ENCODE measurements at places on chromosomes 1 and 21. TPM values are rescaled to one million over a fixed set of nuclear protein-coding genes. Genes with fewer than 3 reads are reported as not detected.

DNA sequence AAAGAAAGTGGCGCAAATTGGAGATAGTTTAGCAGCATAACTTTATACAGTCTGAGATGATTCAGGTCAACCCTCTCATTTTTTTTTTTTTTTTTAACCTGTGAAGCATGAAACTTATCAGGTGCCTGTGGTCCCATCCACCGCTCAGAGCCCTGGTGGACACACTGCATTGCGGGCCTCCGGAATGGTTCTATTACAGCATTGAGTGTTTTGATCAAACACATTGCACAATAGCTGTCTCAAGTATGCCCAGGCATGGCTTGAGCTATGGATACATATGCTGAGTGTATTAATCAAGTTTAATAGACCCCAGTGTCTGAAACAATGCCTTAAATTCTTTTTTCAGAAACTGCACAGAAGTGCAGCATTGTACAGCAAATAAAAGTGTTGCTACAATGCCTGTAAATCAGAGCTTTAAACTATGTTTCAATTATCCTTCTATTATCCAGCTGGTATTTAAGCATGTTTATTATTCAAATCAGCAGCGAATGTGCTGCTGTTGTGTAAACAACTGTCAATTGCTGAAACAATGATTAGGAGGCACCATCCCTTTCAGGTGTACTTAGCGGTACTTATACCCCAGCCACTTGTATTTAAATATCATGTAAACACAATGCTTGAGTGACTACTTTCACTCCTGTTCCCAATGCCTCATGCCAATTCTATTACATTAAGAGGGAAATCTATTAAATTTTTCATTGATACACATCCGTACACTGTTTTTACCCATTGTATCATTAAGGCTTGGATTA is 456.6 kb downstream of the RPS6KC1 start:
- DNase-seq: no peak
- no peaks in the 10 kb centered on the region for H3K36me3 ChIP-seq
- no peak overlapping the region for H3K27ac ChIP-seq
- H3K4me3 ChIP-seq: no peak overlapping the region
- H3K27me3 ChIP-seq: no peaks in the 10 kb centered on the region
- no peaks in the 10 kb centered on the region for H3K4me1 ChIP-seq

- no peaks in the 10 kb centered on the region for H3K4me1 ChIP-seq
- no peaks in the 10 kb centered on the region for H3K36me3 ChIP-seq
- H3K27me3 ChIP-seq: no peaks in the 10 kb centered on the region
- no peak overlapping the region for H3K4me3 ChIP-seq
These were observed 14.4 kb upstream of the MAGI3 start for GRCh38 chr1:113375878-113376277.

DNA sequence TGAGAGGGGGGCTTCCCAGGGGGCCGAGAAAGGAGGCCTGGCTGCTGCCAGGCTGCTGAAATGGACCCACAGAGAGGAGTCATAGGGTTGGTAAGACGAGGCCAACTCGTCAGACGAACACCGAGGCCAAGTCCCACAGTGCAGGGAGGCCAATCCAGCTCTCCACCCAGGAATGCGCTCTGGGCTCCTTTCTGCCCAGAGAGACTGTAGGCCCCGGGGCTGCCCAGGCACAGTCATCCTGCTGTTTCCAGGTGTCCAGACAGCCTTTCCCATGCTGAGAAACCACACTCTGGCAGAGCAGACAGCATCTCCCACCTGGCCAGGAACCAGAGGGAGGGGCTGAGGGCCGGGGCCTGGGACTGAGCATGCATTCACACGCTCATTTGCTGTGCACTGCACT is 26.7 kb upstream of the RSPO1 start:
- no peak overlapping the region for H3K4me3 ChIP-seq
- no peak overlapping the region for H3K27ac ChIP-seq
- no peaks in the 10 kb centered on the region for H3K36me3 ChIP-seq
- no peak for DNase-seq
- H3K27me3 ChIP-seq: no peaks in the 10 kb centered on the region

DNA sequence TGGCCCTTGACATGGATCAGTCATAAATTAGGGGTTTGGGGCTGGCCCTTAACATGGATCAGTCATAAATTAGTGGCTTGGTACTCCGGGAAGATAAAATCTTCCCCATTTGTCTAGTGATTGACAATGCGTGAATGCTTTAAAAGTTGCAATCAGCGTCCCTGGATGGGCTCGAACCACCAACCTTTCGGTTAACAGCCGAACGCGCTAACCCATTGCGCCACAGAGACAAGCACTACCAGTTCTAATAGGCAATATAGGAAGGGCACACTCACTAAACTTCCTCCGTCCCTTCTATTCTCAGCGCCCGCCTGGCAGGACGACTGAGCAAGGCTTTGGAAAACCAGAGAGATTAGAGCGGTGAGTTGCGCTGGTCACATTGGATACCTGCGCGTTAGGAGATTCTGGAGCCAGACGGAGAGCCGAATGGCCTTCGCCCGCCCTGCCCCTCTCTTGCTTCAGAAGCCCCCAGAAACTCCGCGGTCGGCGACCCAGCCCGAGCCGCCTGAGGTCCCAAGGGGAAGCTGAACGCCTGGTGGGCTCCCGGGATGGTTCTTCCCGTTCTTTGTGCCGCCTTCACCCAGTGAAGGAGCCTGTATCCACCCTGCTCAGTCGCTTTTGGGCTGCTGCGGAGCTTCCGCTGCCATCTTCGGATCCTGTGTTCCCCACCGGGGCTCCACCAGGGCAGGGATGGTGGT is 235.9 kb downstream of the FAM72C start:
- no peak overlapping the region for H3K27ac ChIP-seq
- no peaks in the 10 kb centered on the region for H3K36me3 ChIP-seq
- H3K4me3 ChIP-seq: no peak overlapping the region
- peaks cover 21% of the 10 kb centered on the region for H3K27me3 ChIP-seq
- no peak for DNase-seq

DNA sequence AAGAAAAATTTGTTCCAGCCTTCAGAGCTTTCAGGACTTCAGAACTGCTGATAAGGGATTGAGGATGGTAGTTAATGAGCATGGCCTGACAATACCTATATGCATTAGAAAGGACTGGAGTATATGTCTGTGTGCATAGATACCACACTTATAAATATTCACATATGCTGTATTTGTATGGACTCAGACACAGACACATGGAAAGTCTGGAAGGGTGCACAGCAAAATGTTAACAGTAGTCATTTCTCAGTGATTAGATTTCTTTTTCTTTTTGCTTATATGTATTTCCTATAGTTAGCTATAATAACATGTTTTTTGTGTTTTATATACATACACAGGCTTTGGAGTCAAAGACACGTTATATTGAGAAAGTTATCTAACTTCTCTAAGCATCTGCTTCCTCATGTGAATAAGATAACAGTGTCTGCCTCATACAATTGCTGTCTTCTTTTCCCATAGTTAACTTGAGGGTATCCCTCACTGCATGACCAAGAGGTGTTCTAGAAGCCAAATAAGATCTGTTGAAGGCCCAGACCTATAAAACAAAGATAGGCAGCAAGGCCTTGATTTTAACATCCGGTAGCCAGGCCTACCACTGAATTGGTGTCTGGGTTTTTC is 31.3 kb downstream of the INPP5B start:
- no peak for DNase-seq
- H3K27me3 ChIP-seq: no peaks in the 10 kb centered on the region
- peaks cover 5% of the 10 kb centered on the region for H3K4me1 ChIP-seq
- no peak overlapping the region for H3K4me3 ChIP-seq
- H3K27ac ChIP-seq: no peak overlapping the region

PITHD1 gene
- total RNA-seq: 111 TPM

DNA sequence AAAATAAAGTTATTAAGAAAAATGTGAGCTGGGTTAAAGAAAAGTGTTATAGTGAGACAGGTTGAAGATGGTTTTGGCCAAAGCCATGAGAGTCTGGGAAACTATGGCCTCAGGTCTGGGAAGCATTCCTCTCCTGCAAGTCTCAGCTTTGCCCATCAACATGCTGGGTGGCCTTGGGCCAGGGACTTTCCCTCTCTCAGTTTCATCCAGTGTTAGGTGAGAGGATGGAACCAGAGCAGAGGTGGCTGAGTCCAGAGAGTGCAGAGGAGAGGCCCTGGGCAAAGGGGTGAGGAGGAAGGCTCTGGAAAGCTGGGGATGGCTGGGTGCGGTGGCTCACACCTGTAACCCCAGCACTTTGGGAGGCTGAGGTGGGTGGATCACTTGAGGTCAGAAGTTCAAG is 10.5 kb downstream of the PADI2 start:
- no peak overlapping the region for H3K4me3 ChIP-seq
- H3K4me1 ChIP-seq: no peaks in the 10 kb centered on the region
- no peaks in the 10 kb centered on the region for H3K27me3 ChIP-seq
- H3K27ac ChIP-seq: no peak overlapping the region
- H3K36me3 ChIP-seq: no peaks in the 10 kb centered on the region

DNA sequence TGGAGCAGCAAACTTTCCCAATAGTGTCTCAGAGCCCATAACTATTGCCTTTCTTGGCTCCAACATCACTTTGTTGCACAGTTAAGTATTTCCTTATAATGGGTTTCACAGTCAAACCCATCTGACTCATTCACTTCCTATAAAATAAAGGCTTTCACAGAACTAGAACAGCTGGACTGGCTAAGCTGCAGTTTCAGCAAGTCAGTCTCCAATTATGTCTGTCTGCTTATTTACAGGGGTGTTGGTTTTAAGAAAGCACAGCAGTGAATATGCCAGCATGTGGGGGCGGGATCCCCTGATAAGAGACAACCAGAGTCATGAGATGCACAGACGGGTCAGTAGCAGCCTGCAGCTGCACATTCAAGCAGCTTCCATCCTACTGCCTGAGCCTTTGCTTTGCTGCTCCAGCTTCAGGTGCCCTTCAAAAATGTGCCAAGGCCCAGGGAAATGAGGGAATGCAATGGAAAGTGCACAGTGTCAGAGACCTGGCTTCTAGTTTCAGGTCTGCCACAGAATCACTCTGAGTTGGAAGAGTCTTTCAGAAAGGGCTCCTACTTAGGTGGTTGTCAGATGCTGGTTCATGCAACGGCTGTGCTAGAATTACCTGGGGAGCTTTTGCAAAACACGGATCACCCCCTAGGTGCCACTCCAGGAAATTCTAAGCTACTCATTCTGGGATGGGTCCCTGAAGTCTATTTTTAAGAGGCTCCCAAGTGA is 24.8 kb downstream of the RNF19B start:
- no peak overlapping the region for H3K4me3 ChIP-seq
- peaks cover 82% of the 10 kb centered on the region for H3K36me3 ChIP-seq
- peak; percentile 28 for DNase-seq
- no peaks in the 10 kb centered on the region for H3K27me3 ChIP-seq
- H3K4me1 ChIP-seq: peaks cover 4% of the 10 kb centered on the region

Measured in CD4-positive, alpha-beta T cell (primary cell).